Left lung (tissue), 14 donors: ENCODE measurements at places on chromosomes 12 and 14. TPM values are rescaled to one million over a fixed set of nuclear protein-coding genes. Genes with fewer than 3 reads are reported as not detected.

SLC48A1 gene
- 19.7 TPM for polyA plus RNA-seq

GYS2 gene
- polyA plus RNA-seq = 0.07 TPM

ADAMTS20 gene
- 0.10 TPM for polyA plus RNA-seq

MIPOL1 gene
- polyA plus RNA-seq = 12.3 TPM

NKX2-1 gene
- polyA plus RNA-seq = 148 TPM

AVPR1A gene
- 0.33 TPM for polyA plus RNA-seq

AICDA gene
- 0.15 TPM for polyA plus RNA-seq

EML5 gene
- polyA plus RNA-seq = 1.5 TPM

DNA sequence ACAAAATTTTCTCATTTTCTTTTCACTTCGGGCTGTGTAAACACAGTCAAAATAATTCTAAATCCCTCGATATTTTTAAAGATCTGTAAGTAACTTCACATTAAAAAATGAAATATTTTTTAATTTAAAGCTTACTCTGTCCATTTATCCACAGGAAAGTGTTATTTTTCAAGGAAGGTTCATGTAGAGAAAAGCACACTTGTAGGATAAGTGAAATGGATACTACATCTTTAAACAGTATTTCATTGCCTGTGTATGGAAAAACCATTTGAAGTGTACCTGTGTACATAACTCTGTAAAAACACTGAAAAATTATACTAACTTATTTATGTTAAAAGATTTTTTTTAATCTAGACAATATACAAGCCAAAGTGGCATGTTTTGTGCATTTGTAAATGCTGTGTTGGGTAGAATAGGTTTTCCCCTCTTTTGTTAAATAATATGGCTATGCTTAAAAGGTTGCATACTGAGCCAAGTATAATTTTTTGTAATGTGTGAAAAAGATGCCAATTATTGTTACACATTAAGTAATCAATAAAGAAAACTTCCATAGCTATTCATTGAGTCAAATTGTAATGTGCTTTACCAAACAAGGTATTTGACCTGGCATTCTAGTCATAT, 4.8 kb downstream of the CDKN1B start:
- no peak for DNase-seq

DNA sequence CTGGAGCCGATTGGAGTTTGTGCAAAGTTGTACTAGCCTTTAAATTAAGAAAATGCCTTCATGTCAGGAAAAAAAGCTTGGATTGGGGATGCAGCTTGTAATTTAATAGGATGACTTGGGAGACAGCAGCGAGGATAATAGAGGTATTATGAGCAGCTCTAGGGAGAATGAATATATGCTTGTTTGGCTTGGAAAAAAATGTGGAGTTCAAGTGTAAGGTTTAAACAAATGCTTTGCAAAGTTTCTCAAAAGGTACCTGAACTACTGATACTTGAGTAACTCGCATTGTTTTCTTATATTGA, 65.3 kb upstream of the RASSF3 start:
- no peak for DNase-seq

DNA sequence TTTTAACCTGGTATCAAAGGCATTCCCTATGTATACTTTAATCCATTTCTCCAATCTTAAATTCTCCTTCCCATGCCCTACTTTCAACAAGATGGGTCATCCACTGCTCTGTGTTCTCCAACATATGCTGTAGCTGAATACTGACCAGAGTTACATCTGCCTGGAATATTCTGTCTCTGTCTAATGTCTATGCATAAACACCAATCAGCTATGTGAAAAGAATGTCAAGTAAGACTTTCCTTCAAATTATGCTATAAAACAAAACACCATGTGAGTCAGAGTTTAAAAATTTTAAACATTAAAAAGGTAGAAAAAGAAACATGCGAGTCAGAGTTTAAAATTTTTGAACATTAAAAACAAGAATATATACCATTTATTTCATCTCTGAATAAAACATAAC, 19.3 kb downstream of the NT5DC3 start:
- no peak for DNase-seq

GRCh38 chr12:16285586-16285985, 8.1 kb upstream of the SLC15A5 start:
- no peak for DNase-seq

DNA sequence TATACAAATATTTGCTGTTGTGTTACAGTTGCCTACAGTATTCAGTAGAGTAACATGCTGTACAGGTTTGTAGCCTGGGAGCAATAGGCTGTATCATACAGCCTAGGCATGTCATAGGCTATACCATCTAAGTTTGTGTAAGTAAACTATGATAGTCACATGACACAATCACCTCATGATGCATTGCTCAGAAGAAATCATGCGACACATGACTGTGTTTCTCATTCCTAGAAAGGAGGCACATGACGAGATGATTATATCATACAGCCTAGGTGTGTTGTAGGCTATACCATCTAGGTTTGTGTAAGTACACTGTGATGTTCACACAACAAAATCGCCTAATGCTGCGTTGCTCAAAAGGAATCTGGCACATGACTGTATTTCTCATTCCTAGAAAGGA, 31.9 kb downstream of the NOPCHAP1 start:
- no peak for DNase-seq

- no peak for DNase-seq
Observed at GRCh38 chr12:102833687-102834441, 83.2 kb downstream of the PAH start.

DNA sequence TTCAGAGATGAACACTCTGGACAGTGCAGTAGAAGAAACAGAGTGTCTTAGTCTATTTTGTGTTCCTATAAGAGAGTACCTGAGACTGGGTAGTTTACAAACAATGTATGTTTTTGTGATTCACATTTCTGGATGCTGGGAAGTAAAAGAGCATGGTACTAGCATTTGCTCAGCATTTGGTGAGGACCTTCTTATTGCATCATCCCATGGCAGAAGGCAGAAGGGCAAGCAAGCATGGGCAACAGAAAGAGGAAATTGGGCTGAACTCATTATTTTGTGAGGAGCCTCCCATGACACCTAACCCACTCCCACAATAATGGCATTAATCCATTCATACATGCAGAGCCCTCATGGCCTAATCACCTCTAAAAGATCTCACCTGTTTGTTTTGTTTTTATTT, 8.0 kb downstream of the ANKS1B start:
- no peak for DNase-seq

- no peak for DNase-seq
Observed at GRCh38 chr14:74685921-74686678, 26.8 kb downstream of the AREL1 start.

- no peak for DNase-seq
Observed at GRCh38 chr12:109020146-109020795, 597 bp downstream of the SVOP start.

DNA sequence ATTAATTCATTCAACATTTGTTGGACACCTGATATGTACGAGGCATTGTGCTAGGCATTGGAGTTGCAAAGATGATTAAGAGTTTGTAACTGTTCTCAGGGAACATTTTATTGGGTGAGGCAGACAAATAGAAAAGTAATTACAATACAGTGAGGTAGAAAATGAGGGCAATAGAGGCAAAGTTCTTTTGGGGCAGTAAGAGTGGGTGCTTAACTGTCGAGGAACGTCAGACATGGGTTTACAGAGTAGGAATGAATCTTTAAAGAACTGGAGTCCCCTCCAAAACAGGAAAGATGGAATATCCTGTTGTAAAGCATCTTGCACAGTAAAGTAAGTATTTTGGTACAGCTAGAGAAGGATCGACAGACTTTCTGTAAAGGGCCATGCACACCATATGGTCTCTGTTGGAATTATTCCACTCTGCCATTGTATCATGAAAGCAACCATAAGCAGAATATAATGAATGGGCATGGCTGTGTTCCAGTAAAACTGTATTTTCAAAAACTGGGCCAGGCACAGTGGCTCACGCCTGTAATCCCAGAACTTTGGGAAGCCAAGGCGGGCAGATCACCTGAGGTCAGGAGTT, 9.1 kb downstream of the CREBL2 start:
- no peak for DNase-seq

- no peak for DNase-seq
Observed at GRCh38 chr12:85260896-85261295, 19.1 kb upstream of the ALX1 start.

GRCh38 chr12:9872162-9872561, 3.0 kb upstream of the CLEC2B start:
- DNase-seq = no peak

GRCh38 chr12:126385785-126386184, 1320.5 kb downstream of the AACS start:
- no peak for DNase-seq

DNA sequence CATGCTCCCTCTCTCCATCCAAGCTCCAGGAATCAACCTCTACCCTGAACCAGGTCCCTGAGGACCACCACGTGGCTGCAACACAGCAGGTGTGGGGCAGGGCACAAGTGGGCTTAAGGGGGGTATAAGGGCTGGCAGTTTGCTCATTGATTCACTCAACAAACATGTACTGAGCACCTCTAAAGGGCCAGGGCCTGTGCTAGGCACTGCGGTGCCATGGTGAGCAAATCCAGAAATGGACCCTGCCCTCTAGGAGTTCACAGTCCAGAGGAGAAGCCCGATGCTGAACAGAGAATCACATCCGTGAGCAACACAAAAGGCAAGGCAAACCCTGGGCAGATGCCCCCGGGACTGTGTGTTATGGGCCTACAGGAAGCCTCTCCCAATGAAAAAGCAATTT, 6.5 kb upstream of the AQP2 start:
- no peak for DNase-seq

GRCh38 chr14:20429801-20430669, 5.9 kb downstream of the KLHL33 start:
- DNase-seq = no peak

DNA sequence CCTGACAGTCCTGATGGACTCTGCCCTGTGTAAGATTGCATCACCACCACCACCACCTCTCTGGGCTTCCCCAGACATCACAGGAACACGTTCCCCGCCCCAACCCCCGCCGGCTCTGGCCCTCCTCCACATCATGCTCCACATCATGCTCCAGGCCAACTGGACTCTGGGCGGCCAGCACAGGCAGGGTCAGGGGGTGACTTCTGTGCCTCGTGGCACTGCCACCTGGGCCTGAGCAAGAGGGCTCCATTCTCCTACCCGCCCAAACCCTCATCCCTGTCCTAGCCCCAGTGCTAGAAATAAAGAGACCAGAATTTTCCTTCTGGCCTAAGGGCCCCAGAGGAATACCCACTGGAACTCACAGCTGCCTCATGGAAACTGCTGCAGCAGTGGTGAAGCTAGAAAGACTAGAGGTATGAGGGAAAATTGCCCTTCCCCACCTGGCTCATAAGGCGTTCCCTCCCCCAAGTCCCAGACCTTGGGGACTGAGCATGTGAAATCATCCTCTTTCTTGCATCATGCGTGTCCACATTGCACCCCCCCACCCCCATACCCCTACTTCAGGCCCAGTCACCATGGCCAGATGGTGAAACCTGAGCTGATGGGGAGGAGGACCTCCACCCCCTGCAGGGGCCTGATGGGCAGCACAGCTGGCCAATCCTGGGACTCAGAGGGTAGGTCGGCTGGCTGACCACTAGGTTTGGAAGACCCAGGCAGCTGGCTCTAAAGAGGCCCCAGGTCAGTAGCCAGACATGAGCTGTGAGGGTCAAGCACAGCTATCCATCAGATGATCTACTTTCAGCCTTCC, at the start of gene INHBE:
TSS of gene INHBE (plus strand) at position 742 of the 808 bp plus-strand sequence. CDS start 230 bp downstream, outside the sequence.
- no peak for DNase-seq

DNA sequence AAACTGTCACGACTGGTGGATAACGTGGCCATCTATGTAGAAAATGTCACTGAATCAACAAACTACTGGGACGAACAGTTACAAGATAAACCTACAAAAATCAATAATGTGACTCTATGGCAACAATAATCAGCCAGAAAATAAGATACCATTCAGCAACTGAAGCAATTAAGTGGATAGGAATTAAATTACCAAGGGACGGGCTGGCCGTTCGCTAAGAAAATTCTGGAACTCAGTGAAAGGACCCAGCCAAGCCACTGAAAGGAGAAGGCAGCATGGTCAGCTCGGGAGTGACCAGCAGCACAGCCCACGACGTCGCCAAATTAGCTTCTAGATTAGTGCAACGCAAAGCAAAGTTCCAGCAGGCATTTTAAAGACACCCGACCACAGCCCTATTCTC, 33.6 kb upstream of the TMEM179 start:
- DNase-seq = no peak

DNA sequence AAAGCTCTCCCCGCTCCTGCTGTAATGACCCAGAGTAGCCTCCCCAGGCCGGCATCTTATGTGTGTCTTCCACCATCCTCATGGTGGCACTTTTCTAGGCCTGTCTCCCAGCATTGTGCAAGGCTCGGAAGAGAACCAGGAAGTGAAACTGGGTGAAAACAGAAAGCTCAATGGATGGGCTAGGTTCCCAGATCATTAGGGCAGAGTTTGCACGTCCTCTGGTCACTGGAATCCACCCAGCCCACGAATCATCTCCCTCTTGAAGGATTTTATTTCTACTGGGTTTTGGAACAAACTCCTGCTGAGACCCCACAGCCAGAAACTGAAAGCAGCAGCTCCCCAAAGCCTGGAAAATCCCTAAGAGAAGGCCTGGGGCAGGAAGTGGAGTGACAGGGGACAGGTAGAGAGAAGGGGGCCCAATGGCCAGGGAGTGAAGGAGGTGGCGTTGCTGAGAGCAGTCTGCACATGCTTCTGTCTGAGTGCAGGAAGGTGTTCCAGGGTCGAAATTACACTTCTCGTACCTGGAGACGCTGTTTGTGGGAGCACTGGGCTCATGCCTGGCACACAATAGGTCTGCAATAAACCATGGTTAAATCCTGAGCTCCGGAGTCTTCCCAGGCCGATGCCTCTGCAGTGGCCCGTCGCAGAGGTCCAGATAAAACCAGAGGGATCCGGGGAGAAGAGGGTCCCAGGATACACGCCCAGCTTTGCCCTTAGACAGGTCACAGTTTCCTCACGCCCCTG, 15.6 kb downstream of the ACVRL1 start:
- peak; percentile 66 for DNase-seq

DNA sequence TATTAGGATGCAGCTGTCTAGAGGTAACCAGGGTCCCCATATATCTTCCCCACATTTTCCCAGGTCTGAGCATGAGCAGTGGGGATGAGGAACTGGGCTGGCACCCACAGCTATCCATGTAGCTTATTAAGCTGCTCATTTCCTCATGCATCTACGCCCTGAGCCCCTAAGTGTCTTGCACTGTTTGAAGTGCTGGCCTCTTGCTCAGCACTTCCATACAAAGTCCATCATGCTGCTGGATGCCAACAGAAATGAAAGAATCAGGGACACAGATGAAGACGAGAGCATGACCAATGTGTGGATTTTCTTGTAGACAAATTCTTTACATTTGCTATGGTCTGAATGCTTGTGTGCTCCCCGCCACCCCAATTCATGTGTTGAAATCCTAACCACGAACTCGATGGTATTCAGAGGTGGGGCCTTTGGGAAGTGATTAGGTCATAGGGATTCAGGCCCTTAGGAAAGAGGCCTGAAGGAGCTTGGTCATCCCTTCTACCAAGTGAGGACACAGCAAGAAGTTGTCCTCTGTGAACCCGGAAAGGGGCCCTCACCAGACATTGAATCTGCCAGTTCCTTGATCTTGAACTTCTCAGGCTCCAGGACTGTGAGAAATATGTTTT, 54.5 kb downstream of the C12orf75 start:
- no peak for DNase-seq
